ENCODE measurements at places on chromosomes 13 and 19.
A peak's percentile ranks its signal among the peaks of the same experiment; 100 is the strongest.

DNA sequence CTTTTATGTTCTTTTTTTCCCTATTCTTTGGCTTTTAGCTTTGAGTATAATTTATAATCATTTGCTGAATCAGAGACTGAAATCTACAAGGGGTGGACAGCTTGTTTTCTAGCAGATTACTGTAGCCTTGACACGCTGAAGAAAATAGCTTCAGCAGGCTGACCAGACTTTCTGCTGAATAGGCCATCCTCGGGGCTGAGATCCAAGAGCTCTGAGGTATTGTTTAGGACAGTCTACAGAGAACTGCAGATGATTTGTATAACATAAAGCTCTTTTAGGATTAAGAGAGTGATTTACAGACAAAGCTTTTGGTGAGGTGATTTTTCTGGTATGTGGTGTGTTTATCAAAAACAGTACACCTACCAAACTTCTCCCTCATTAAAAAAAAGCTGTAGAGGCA, 16.8 kb downstream of the POLR1D start:
- peaks cover 15% of the 10 kb centered on the region for H3K4me1 ChIP-seq
- no peaks in the 10 kb centered on the region for H3K27me3 ChIP-seq
- no peak overlapping the region for H3K27ac ChIP-seq
- no peaks in the 10 kb centered on the region for H3K36me3 ChIP-seq
- H3K4me3 ChIP-seq = no peak overlapping the region
- DNase-seq = no peak

- DNase-seq = no peak
- H3K27ac ChIP-seq = no peak overlapping the region
- no peak overlapping the region for H3K4me3 ChIP-seq
- H3K27me3 ChIP-seq = no peaks in the 10 kb centered on the region
- H3K36me3 ChIP-seq = no peaks in the 10 kb centered on the region
These were observed 13.0 kb upstream of the SPATA13 start for GRCh38 chr13:24147570-24147963.

DNA sequence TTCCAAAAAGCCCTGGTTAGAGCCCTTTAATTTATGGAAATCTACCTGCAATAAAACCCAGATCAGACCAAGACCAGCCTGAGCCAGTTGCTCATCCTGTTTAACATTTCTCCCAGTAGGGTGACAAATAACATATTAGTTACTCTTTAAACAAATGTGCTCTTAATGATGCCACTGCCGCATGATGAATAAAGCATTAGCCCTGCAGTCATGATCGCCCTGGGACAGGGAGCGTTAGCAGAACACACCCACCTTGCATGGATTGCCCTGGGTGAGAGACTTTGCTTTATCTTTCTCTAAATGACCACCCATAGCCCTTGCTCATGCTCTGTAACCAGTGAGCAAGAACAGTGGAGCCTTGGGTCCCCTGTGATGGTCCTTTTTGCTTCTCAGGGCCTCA, 362.4 kb downstream of the ENOX1 start:
- no peak overlapping the region for H3K27ac ChIP-seq
- H3K27me3 ChIP-seq = no peaks in the 10 kb centered on the region
- no peaks in the 10 kb centered on the region for H3K4me1 ChIP-seq
- no peaks in the 10 kb centered on the region for H3K36me3 ChIP-seq
- no peak overlapping the region for H3K4me3 ChIP-seq

GRCh38 chr13:37173214-37173613, 67.8 kb upstream of the CSNK1A1L start:
- peak; percentile 61 for DNase-seq
- H3K27ac ChIP-seq = no peak overlapping the region
- H3K4me3 ChIP-seq = no peak overlapping the region
- no peaks in the 10 kb centered on the region for H3K36me3 ChIP-seq
- H3K27me3 ChIP-seq = no peaks in the 10 kb centered on the region
- peaks cover 28% of the 10 kb centered on the region for H3K4me1 ChIP-seq

GRCh38 chr13:51759240-51759639, 44.7 kb downstream of the DHRS12 start:
- H3K27ac ChIP-seq = no peak overlapping the region
- no peaks in the 10 kb centered on the region for H3K27me3 ChIP-seq
- no peak for DNase-seq
- peaks cover 95% of the 10 kb centered on the region for H3K36me3 ChIP-seq

- no peaks in the 10 kb centered on the region for H3K27me3 ChIP-seq
- no peak overlapping the region for H3K27ac ChIP-seq
- no peak for DNase-seq
- H3K4me3 ChIP-seq = no peak overlapping the region
- H3K4me1 ChIP-seq = no peaks in the 10 kb centered on the region
- peaks cover 14% of the 10 kb centered on the region for H3K36me3 ChIP-seq
These were observed 130.5 kb downstream of the PAN3 start for GRCh38 chr13:28268800-28269223.

GRCh38 chr19:35445826-35446593, 2.0 kb upstream of the FFAR2 start:
- no peak for DNase-seq
- no peaks in the 10 kb centered on the region for H3K4me1 ChIP-seq

- H3K36me3 ChIP-seq = peaks cover 21% of the 10 kb centered on the region
- no peak overlapping the region for H3K27ac ChIP-seq
- no peak overlapping the region for H3K4me3 ChIP-seq
- no peaks in the 10 kb centered on the region for H3K27me3 ChIP-seq
- DNase-seq = peak; percentile 70
- H3K4me1 ChIP-seq = no peaks in the 10 kb centered on the region
These were observed 17.2 kb upstream of the DACT3 start for GRCh38 chr19:46678110-46678732.

DNA sequence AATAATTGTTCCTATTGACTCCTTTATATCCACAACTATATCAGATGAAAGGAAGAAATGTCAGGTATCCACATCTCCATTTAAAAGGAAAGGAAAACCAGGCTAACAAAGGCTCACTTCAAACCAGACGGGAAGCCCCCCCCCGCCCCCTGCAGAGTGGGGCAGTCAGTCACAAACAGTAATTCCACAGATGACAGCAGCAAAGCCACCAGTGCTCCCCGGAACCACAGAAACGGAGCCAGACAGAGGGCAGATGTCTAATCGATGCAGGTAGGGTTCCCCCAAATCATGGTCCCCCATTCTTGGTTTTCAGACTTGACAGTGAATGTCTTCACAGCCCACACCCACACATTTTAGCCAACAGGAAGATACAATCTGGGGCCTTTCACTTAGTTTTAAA, 100.8 kb downstream of the STK24 start:
- no peak overlapping the region for H3K27ac ChIP-seq
- no peaks in the 10 kb centered on the region for H3K36me3 ChIP-seq
- H3K27me3 ChIP-seq = no peaks in the 10 kb centered on the region
- no peak overlapping the region for H3K4me3 ChIP-seq
- DNase-seq = peak; percentile 33

- H3K4me1 ChIP-seq = peaks cover 43% of the 10 kb centered on the region
- no peaks in the 10 kb centered on the region for H3K27me3 ChIP-seq
- H3K36me3 ChIP-seq = no peaks in the 10 kb centered on the region
- DNase-seq = peak; percentile 71
- H3K27ac ChIP-seq = no peak overlapping the region
These were observed 485.3 kb downstream of the SLITRK6 start for GRCh38 chr13:85313761-85314503.

DNA sequence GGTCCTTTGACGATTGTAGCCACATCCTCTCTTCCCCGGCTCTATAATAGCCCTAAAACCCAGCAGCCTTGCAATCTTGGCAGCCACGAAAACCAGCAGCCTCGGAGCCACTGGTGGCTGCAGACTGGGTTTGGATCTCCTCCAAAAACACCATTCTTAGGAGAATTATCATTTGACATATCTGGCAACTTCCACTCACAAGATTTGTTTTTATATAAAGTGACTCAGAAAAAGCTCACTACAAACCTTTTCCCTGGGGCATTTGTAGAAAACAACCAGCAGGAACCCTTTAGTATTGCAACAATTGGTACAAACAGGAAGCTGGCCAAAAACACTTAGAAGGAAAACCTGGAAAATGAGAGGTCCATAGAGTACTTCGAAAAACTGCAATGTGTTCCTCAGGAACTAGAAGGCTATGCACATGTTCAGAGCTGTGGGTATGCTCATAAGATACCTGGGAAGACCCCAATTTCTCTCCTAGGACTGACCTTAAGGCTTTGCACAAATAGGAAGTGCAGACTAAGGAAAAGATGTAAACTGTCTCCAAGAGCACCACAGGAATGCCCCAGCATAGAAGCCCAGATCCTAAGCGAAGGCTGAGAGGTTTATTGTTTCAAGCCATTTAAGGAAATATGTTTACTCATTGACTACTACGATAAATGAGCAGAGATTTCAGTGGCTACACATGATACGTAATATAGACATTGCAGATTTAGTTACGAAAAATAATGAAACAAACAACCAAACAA, 71.2 kb downstream of the MYO16 start:
- H3K4me1 ChIP-seq = no peaks in the 10 kb centered on the region
- peak; percentile 20 for DNase-seq
- no peaks in the 10 kb centered on the region for H3K36me3 ChIP-seq
- no peak overlapping the region for H3K27ac ChIP-seq

DNA sequence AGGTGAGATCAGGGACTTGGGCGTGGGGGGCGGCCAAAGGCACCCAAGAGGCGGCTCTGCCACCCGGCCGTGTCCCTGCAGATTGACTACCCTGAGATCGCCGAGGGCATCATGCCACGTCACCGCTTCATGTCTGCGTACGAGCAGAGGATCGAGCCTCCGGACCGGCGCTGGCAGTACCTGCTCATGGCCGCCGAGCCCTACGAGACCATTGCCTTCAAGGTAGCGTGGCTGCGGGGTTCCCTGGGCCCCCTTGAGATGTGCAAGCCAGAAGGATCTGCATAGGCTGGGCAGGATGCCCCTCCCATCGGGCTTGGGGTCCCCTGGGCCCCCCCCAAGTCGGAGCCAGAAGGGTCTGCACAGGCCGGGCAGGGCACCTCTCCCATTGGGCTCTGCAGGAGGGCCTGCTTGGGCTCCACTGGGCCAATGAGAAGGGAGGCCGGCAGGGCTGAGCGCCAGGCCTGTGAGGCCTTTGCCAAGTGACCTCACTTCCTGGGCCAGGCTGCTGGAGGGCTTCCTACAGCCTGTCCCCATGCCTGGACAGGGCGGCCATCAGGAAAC, 2.2 kb upstream of the AMH start:
- H3K4me3 ChIP-seq = no peak overlapping the region
- H3K27me3 ChIP-seq = no peaks in the 10 kb centered on the region
- H3K4me1 ChIP-seq = no peaks in the 10 kb centered on the region
- no peak overlapping the region for H3K27ac ChIP-seq
- DNase-seq = no peak

DNA sequence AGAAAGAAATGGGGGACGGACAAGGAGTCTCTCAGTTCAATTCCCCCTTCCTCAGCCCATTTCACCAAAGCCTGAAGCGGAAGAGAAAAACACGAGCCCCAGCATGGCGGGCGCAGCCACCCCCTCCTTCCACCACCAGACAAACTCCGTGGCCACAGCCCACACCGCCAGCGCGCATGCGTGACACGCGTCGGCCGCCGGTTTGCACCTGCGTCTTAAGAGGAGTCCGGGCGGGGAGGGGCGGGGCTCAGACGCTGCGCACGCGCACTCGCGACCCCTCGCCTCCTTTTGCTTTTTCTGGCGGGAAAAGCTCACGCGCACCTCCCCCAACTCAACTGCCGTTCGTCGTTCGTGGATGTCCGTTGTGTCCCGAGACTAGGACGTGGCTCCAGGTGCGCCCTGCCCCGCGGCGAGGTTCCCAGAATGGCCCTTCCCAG, at the start of gene KASH5:
Gene KASH5 (plus strand): TSS at position 314 of the 437 bp plus-strand sequence. CDS start 2,635 bp downstream, outside the sequence.
- H3K36me3 ChIP-seq = no peaks in the 10 kb centered on the region
- no peak for DNase-seq
- H3K4me1 ChIP-seq = no peaks in the 10 kb centered on the region
- no peak within 1 kb of the TSS for H3K4me3 ChIP-seq

DNA sequence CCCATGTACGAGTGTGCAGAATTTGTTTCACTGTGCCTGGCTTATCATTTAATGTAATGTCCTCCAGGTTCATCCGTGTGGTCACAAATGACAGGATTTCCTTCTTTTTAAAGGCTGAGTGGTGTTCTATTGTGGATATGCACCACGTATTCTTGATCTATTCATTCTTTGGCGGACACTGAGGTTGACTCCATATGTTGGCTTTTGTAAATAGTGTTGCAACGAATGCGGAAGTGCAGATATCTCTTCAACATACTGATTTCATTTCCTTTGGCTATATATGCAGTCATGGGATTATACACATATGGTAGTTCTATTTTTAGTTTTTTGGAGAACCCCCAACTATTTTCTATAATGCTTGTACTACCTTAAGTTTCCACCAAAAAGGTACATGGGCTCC, 13.0 kb downstream of the OR7A5 start:
- H3K36me3 ChIP-seq = no peaks in the 10 kb centered on the region
- no peaks in the 10 kb centered on the region for H3K4me1 ChIP-seq
- peaks cover 11% of the 10 kb centered on the region for H3K27me3 ChIP-seq

GRCh38 chr13:75725736-75726135, 89.6 kb downstream of the LMO7 start:
- no peak overlapping the region for H3K4me3 ChIP-seq
- no peaks in the 10 kb centered on the region for H3K36me3 ChIP-seq
- no peaks in the 10 kb centered on the region for H3K27me3 ChIP-seq
- no peak overlapping the region for H3K27ac ChIP-seq
- no peak for DNase-seq

GRCh38 chr13:74681891-74682290, 547.7 kb upstream of the KLF12 start:
- H3K4me1 ChIP-seq = no peaks in the 10 kb centered on the region
- DNase-seq = no peak
- H3K4me3 ChIP-seq = no peak overlapping the region
- H3K27me3 ChIP-seq = no peaks in the 10 kb centered on the region

- no peaks in the 10 kb centered on the region for H3K36me3 ChIP-seq
- DNase-seq = no peak
- no peak overlapping the region for H3K4me3 ChIP-seq
- no peaks in the 10 kb centered on the region for H3K27me3 ChIP-seq
- no peaks in the 10 kb centered on the region for H3K4me1 ChIP-seq
- no peak overlapping the region for H3K27ac ChIP-seq
These were observed 99.2 kb upstream of the C1QTNF9B start for GRCh38 chr13:23996456-23996855.

GRCh38 chr13:68257111-68257842, 1027.1 kb upstream of the PCDH9 start:
- no peaks in the 10 kb centered on the region for H3K36me3 ChIP-seq
- DNase-seq = peak; percentile 61
- H3K4me3 ChIP-seq = no peak overlapping the region
- H3K27me3 ChIP-seq = no peaks in the 10 kb centered on the region

DNA sequence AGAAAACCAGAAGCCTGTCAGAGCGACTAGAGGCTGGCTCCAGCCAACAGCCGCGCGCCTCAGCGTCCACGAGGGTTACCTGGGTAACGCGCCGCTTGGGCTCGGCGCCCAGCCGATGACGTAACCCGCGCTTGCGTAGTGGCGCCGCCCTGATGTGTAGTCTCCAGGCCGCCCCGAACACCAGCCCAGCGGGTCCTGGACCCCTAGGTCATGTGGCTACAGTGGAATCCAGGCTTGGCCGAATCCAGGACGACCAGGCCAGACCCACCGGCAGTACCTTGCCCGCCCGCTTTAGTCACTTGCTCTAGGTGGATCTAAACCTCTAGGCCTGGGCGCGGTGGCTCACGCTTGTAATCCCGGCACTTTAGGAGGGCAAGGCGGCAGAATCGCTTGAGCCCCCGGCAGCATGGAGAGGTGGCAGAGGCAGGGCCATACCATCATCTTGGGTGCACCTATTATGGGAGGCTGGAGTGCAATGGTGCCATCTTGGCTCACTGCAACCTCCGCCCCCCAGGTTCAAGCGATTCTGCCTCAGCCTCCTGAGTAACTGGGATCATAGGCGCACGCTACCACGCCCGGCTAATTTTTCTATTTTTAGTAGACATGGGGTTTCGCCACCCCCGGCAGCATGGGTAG, 7.2 kb upstream of the ZNF606 start:
- H3K27me3 ChIP-seq = no peaks in the 10 kb centered on the region
- peak overlapping the region; percentile 59 for H3K4me3 ChIP-seq
- DNase-seq = peak; percentile 91
- H3K4me1 ChIP-seq = peaks cover 5% of the 10 kb centered on the region
- H3K36me3 ChIP-seq = peaks cover 16% of the 10 kb centered on the region

Measured in A673 (cell line).